GM12892 (cell line): ENCODE measurements at places on chromosomes 2 and 18.

GRCh38 chr2:96906729-96907114 is 36.8 kb upstream of the SEMA4C start:
- DNase-seq = no peak

- no peak for DNase-seq
These were observed 211.9 kb downstream of the EXOC6B start for GRCh38 chr2:72613931-72614330.

DNA sequence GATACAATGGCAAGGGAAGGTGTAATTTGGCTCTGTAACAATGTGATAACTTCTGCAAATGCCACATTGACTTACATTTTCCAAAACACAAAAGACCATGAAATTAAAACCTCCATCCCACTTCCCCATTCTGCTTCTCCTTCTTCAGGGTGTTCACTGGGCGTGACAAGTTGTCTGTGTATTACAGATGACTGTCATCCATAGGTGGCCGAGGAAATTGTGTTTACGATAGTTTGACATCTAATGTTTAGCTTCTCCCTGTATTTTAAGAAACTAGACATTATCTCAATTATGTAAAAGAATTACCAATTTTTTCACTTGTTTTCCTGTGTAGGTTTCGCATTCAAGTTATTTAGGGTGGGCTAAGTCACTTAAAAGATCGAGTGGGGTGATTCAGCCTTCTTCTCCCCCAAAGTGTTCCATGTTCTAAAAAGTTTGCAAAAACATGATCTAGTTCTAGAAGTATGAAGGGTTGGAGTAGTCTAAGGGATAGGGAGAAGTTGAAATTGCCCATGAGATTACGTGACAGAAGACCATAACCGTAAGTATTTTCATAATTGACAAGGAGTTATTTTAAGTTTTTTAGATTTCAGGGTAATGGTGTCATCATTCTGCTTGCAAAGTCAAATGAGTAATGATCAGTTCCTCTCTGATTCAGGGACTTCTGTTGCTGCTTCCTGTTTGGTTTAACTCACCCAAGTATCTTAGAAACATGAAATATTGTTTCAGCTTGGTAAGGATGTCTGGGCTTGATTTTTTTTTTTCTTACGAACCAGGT is 25.2 kb upstream of the CYTIP start:
- no peak for DNase-seq

DNA sequence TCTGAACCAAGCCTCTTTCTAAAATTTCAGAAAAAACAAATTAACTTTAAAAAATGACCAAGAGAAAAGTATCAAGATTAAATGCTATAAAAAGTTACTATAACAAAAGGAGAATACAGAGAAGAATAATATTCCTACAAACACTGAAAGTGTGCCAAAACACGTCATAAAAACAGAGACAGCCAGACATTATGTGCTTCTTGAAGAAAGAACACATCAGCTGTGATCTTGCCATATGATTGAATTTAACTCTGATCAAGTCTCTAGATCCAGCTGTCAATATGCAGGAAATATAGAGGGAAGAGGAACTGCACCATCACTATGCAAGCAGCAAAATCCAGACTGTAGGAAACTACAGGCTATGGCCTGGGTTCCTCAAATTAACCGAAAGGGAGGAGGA is 33.7 kb upstream of the COL5A2 start:
- no peak for DNase-seq

DNA sequence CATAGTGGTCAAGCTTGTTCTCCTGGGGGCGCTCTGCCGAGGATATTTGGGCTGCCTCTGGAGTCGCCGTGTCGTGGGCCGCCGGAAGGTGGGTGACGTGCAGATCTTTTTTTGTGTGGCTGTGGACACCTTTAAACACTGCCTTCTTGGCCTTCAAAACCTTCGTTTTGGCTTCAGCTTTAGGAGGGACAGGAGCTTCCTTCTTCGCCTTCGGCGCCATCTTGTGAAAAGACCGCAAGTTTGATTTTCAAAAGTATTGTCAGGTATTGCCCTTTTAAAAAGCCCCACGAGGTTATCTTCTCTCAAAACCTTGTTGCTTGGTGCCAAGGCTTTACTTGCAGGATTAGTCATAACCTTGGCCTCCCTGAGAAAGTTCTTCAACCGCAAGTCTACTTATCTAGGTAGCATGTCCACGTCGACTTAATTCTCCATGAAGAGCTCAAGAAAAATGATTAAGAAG is 20.8 kb downstream of the LAMA3 start:
- DNase-seq = no peak

- no peak for DNase-seq
These were observed 80.8 kb downstream of the MEIS1 start for GRCh38 chr2:66515743-66516142.

GRCh38 chr18:46447792-46448191 is 209.2 kb downstream of the LOXHD1 start:
- DNase-seq = no peak

DNA sequence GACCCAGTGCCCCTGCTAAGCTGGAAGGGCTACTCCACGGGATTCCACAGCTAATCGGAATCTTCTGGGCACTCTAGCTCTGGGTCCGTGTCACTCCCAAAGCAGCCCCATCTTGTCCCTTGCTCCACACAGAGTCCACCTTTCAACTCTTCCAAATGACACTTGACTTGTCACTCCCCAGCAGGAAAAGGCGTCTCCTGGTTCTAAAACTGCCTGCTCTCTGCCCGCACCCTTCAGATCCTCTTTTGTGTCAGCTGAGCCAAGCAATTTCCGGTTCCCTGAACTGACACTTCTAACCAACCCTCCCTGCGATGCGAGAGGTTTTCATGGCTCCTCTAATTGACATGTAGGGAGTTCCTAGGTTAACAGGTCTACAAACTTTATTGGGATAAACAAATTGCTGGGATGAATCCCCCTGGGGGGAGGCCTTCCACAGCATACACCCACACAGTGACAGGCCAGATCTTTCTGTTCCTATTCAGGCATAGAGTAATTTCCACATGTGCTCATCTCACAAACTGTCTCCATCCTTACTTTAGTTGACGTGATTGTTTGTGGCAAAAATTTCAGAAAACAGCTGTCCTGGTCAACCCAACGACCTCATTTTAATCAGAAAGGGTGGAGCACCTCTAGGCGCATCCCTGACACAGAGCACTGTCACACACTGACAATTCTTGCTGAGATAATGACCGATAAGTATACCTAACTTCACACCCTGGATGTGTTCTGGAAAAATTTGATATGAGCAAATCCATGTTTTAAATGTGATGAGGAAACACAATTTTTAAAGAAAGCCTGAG is 104.9 kb downstream of the RBMS1 start:
- no peak for DNase-seq

DNA sequence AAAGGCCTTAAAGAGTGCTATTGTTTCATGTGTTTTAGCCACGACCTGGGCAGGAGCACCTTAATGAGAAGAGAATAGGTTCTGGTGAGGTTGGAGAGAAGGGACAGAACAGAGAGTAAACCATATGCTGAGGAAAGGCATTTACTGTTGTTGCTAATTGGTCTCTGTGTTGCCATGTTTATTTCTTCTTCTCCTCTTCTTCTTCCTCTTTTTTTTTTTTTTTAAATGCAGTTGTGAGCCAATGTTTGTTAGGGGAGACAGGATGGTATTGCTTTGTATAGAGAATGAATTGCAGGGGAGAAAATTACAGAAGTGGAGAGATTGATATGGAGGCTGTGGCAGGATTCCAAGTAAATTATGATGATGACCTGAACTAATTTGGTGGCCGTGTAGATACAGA is 2.6 kb downstream of the SCN9A start:
- DNase-seq = no peak

- DNase-seq = no peak
These were observed 187.2 kb upstream of the FANCL start for GRCh38 chr2:58428096-58429013.

- no peak for DNase-seq
These were observed 5.8 kb downstream of the SOCS6 start for GRCh38 chr18:70294471-70295191.

GRCh38 chr2:43224571-43225092 is 1.8 kb downstream of the ZFP36L2 start:
- DNase-seq = no peak

DNA sequence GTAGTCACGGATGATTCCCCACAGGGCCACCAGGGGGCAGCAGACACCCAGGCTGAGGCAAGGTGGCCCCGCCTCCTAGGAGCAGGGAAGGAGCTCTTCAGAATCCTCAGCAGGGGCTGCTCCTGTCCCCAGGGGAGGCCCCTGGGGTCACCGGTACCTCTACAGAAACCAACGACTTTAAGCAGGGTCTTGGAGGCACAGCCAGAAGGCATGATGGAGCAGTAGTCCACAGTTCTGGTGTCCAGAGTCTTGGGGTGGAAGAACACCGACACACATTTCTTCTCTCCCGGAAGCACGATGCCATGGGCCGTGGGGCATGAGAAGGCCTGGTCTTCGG is 11.5 kb downstream of the CFAP65 start:
- DNase-seq = peak; percentile 75
